CD4-positive, alpha-beta T cell treated with Interleukin-6 at 100 ng/mL for 8 hours (primary cell): ENCODE measurements at places on chromosomes 12 and 14.

DNA sequence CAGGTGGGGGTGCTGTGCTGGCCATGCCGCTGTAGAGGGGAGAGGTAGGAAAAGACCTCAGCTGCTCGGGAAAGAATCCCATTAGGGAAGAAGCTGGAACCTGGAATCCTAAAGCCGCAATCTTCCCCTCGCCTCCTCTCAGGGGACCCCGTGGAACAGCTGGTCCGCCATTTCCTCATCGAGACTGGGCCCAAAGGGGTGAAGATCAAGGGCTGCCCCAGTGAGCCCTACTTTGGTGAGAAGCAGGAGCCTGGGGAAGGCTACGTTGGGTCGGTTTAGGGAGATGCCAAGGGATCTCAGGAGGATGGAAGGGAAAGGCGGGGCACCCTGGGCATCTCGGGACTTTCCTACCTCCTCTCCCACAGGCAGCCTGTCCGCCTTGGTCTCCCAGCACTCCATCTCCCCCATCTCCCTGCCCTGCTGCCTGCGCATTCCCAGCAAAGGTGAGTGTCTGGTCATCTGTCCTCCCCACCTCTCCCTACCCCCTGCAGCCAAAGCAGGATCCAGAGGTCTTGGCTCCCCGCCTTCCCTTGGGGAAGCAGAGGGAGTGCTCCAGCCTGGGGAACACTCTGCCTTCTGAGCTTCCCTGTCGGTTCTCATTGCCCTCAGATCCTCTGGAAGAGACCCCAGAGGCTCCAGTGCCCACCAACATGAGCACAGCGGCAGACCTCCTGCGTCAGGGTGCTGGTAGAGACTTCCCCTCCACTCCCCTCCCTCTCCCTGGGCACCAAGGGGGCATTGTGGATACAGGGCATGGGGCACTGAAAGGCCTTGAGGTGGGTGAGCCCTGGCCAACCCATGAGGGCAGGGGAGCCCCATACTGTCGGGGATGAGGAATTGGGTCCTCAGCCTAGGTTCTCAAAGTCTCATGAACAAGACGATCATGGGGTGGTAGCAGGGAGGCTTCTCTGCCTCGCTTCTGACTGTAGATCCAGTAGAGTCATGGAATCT lies 12.4 kb downstream of the TNS2 start:
- DNase-seq: no peak

GRCh38 chr14:72636871-72637270 lies 257.0 kb downstream of the DPF3 start:
- no peak for DNase-seq

DNA sequence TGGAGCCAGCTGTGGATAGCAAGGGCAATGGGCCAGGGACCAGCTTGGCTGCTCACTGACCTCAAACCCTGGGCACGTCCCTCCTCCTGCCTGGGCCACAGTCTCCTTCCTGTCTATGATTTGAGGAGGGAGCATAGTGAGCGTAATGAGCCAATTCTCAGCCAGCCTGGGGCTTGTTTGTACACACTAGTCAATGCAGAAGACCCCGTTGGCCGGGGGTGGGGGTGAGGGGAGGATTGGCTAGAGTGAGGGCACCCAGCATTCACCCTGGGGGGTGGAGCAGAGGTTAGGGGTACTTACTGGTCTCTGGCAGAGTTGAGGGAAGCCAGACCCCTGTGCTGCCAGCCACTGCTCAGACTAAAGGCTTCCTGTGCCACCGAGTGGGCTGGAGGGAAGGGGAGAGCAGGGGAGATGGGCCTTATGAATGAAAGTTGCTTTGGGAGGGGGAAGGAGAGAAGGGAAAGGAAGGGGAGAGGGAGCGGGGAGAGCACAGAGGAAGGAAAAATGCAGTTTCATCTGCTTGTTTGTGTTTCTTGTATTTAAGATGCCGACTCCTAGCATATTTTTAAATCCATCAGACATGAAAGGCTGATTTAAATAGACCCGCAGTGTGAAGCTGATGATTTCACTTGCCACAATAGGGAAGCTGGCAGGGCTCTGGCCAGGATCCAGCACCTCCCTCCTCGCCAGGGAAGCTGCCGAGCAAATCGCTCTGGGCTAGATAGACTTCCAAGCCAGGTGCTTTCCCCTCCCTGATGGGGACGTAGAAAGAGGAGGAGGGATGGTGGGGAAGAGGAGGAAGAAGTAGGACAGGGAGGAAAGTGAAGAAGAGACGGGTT lies 114.0 kb downstream of the PRMT8 start:
- no peak for DNase-seq

- peak; percentile 35 for DNase-seq
Observed at GRCh38 chr14:91261115-91261514, 16.6 kb upstream of the GPR68 start.

- DNase-seq: no peak
Observed at GRCh38 chr14:75201087-75201486, 24.7 kb upstream of the TMED10 start.

DNA sequence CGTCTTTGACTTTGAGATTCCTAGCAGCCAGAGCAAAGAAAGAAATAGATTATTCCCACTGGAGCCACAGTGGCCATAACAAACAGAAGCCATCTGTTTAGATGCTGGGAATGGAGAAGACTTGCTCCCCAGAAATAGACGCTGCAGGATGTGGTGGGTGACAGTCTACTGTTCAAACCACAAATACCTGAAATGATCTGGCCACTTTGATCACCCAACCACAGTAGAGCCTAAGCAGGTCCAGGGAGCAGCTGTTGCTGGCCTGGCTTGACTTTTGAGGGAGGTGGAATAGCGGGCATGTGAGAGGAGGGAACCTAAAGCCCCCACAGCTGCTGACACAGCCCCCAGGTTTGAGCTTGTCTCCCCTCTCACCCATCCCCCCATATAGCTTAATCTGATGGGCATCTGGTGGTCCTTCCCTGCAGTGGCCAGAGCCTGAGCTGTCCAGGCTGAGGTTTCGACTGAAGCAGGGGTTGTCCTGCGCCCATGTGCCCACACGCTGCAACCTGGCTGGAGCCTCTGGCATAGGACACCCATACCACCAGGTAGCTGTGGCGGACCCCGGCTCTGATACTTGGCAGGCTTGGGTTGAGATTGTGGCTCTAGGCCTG lies 38.7 kb downstream of the SH2B3 start:
- DNase-seq: no peak

DNA sequence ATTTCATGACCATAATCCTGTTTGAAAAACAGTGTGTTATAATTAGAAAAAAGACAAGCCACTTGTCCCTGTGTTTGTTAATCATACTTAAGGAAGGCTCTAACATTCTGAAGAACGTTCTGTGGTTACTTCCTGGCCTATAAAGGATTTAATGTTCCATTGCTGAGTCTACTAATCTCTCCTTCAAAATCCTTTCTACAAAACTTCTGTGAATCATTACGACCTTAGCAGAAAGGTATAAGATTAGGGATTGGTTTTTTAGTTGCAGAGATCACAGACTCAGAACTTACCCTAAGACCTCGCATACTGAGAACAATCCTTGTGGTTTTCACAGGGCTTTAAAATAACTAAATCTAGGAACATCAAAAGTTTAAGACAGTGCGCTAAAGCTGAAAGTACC lies 48.3 kb downstream of the TMCC3 start:
- DNase-seq: no peak
